ENCODE measurements at places on chromosomes 13 and 19. TPM values are rescaled to one million over a fixed set of nuclear protein-coding genes. Genes with fewer than 3 reads are reported as not detected.
A peak's percentile ranks its signal among the peaks of the same experiment; 100 is the strongest.

GRCh38 chr13:51093574-51093973 lies 17.5 kb downstream of the C13orf42 start:
- no peak for DNase-seq
- H3K4me3 ChIP-seq = no peak overlapping the region
- H3K27ac ChIP-seq = no peak overlapping the region

GRCh38 chr19:29376855-29377354 lies 148.9 kb upstream of the VSTM2B start:
- H3K27me3 ChIP-seq = peaks cover 59% of the 10 kb centered on the region
- H3K4me3 ChIP-seq = no peak overlapping the region
- no peak overlapping the region for H3K27ac ChIP-seq
- H3K36me3 ChIP-seq = no peaks in the 10 kb centered on the region
- H3K4me1 ChIP-seq = no peaks in the 10 kb centered on the region

Gene TMEM150B
- 0.73 TPM for total RNA-seq

- H3K4me1 ChIP-seq = no peaks in the 10 kb centered on the region
- H3K27me3 ChIP-seq = no peaks in the 10 kb centered on the region
- no peak for DNase-seq
Observed at GRCh38 chr13:51739027-51739764, 64.8 kb downstream of the DHRS12 start.

GRCh38 chr13:30363725-30364124 lies 56.4 kb upstream of the KATNAL1 start:
- DNase-seq = no peak
- H3K4me3 ChIP-seq = no peak overlapping the region
- no peak overlapping the region for H3K27ac ChIP-seq

Gene NFIX
- 21.9 TPM for total RNA-seq

Gene IQCN
- 1.6 TPM for total RNA-seq

DNA sequence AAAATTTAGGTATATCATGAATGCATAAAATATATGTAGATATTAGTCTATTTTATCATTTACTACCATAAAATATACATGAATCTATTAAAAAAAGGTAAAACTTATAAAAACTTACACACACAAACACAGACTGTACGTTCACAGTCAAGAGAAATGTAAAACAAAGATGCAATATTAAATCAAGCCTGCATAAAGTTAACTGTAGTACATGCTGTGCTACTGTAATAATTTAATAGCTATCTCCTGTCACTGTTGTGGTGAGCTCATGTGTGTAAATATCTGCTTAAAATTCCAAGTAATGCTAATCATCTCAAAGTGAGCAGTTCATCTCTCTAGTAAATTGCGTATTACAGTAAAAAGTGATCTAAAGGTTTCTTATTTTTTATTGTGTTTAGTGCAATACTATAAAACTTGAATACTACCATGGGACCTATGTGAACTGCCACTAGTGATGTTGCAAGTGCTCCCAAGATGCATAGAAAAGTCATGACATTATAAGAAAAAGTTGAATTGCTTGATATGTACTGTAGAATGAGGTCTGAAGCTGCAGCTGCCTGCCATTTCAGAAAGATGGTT lies 762 bp upstream of the ZNF233 start:
- H3K27me3 ChIP-seq = no peaks in the 10 kb centered on the region
- peak overlapping the region; percentile 73 for H3K27ac ChIP-seq
- peak overlapping the region; percentile 76 for H3K4me3 ChIP-seq

Gene SIGLEC8
- not detected for total RNA-seq

DNA sequence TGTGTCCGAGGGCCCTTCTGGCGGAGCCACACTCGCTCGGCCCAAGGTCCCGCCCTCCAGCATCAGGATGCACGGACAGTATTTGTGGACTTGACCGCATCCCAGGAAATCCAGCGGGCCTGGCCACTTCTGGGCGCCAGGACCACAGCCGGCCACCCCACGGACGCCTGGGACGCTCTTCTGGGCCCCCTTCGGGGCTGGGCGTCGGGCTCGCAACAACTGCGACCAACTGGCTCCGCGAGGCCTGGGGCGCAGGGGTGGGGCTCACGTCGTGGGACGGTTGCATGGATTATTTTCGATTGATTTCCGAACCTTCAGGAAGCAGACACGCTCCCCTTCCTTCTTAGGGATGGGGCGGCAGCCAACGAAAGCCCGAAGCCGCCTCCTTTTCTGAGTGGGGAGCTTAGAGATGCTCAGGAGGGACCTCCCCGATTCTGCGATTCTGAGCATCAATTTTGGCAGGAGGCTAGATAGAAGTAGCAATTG lies 521 bp upstream of the NUP58 start:
- H3K27me3 ChIP-seq = peaks cover 15% of the 10 kb centered on the region
- H3K36me3 ChIP-seq = peaks cover 17% of the 10 kb centered on the region
- H3K27ac ChIP-seq = peak overlapping the region; percentile 73
- no peaks in the 10 kb centered on the region for H3K4me1 ChIP-seq
- H3K4me3 ChIP-seq = peak overlapping the region; percentile 73
- peak; percentile 1 for DNase-seq

DNA sequence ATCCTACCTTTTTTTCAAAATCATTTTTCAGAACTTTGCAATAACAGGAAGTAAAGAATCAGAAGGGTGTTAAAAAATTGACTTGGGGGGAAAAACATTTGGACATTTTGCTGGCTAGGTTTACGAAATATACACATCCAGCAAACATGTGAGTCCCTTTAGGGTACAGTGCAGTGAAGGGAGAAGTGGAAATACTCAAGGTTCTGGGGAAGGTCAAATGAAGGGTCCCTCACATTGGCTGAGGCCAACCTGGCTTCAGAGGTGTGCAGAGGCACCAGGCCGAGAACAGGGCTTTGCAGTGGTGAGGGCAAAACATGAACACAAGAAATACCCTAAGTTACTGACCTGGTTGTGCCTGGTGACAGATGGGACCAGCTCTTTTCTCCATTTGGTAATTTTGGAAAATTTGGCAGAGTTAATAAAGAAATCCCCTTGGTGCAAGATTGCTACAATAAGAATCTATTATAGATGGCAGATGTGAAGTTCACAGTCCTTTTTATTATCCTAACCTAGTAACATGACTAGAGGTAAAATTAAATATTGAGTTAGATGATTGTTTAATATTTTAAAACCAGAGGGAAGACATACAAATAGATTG lies 1.5 kb upstream of the UPF3A start:
- peaks cover 21% of the 10 kb centered on the region for H3K36me3 ChIP-seq
- H3K27me3 ChIP-seq = no peaks in the 10 kb centered on the region
- no peak overlapping the region for H3K27ac ChIP-seq

Gene ZNF610
- not detected for total RNA-seq

DNA sequence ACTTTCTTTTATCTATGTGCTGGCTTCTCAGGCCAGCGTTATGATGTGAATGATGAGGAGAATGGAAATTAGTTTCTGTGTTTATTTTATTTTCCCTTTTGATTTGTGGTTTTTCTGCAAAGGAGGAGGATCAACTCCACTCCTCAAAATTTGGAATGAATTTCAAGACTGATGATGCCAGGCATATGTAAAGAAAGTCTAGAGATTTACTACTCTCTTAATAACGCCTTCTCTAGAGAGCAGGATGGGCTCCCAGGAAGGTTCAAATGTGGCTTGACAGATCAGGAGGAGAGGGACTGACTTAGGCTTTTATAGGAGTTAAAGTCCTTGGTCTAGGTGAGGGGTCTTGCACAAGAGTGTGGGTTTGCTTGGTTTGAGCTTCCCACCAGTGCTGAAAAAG lies 15.1 kb upstream of the POSTN start:
- no peak overlapping the region for H3K4me3 ChIP-seq
- H3K36me3 ChIP-seq = no peaks in the 10 kb centered on the region
- H3K27ac ChIP-seq = no peak overlapping the region
- H3K27me3 ChIP-seq = no peaks in the 10 kb centered on the region

DNA sequence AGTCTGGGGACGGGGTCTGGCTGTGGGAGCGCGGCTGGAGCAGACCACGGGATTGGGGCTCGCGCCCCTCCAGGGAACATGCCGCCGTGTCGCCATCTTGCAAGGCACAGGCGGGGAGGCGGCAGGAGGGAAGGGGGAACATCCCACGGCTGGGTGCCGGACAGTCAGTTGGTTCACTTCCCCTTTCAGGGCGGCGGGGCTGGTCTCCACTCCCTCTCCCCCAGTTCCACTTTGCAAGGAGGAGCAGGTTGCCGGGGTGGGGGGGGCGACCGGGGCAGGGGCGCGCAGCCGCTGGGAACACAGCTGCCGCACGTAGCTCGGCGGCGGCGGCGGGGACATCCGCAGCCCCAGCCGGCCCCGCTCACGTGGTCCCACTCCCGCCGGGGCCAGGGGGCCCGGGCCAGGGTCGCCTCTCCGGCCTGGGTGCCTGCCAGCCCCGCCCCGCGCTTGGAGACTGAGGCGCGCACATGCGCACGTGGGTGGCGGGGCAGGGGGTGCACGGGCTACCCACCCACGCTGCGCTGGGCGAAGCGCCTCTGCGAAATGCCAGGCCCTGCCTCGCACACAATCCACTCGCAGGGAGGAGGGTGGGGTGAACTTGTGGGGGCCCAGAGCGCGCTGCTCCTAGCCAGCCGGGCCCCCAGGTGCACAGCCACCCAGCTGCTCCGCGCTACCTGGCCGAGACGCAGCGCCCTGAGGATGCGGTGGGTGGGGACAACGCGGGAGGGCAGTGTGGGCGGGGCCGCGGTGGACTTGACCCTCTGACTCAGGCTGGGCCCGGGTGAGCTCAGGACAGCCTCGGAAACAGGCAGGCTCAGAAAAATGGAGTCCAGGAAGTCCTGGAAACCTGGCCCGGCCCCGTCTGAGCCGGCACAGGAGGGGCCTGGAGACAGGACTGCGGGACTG lies 6.4 kb downstream of the KLF16 start:
- peaks cover 24% of the 10 kb centered on the region for H3K36me3 ChIP-seq
- peak; percentile 88 for DNase-seq
- H3K27me3 ChIP-seq = no peaks in the 10 kb centered on the region
- H3K4me3 ChIP-seq = no peak overlapping the region

DNA sequence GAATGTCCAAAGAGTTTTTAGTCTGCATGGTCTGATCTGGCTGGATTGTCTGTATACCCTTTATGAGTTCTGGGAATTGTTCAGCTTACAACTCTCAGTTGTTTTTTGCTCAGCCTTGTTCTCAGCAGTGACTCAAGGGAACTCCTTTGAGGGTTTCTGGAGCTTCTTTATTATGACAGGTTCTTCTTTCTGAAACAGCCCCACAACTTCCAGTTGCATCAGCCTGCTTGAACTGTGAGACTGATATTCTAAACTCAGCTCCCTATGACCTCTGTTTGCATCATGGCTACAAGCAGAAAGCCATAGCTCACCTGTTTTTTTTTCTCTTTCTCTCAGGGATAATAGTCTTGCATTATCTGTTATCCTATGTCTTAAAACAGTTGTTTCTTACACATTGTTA lies 85.0 kb downstream of the TDRD3 start:
- H3K27me3 ChIP-seq = no peaks in the 10 kb centered on the region
- H3K36me3 ChIP-seq = no peaks in the 10 kb centered on the region
- no peaks in the 10 kb centered on the region for H3K4me1 ChIP-seq
- H3K4me3 ChIP-seq = no peak overlapping the region

DNA sequence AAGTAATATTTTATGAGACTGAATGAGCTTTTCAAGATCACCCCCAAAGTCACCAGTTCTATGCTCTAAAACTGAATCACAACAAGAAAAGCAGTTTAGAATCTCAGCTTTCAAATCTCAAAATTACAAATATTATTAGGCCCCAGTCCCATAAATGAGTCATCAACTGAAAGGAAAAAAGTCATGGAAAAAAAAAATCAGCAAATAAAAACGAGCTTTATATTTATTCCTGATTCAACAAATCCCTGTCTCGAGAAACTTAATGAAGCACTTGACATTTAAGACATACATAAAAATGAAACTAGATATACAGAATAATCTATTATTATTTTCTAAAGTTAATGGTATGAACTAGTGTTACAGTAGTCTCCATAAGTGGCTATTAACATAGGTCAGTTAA lies 203.0 kb downstream of the DIAPH3 start:
- H3K27me3 ChIP-seq = no peaks in the 10 kb centered on the region
- H3K36me3 ChIP-seq = no peaks in the 10 kb centered on the region
- no peaks in the 10 kb centered on the region for H3K4me1 ChIP-seq
- DNase-seq = no peak
- H3K4me3 ChIP-seq = no peak overlapping the region
- H3K27ac ChIP-seq = no peak overlapping the region

DNA sequence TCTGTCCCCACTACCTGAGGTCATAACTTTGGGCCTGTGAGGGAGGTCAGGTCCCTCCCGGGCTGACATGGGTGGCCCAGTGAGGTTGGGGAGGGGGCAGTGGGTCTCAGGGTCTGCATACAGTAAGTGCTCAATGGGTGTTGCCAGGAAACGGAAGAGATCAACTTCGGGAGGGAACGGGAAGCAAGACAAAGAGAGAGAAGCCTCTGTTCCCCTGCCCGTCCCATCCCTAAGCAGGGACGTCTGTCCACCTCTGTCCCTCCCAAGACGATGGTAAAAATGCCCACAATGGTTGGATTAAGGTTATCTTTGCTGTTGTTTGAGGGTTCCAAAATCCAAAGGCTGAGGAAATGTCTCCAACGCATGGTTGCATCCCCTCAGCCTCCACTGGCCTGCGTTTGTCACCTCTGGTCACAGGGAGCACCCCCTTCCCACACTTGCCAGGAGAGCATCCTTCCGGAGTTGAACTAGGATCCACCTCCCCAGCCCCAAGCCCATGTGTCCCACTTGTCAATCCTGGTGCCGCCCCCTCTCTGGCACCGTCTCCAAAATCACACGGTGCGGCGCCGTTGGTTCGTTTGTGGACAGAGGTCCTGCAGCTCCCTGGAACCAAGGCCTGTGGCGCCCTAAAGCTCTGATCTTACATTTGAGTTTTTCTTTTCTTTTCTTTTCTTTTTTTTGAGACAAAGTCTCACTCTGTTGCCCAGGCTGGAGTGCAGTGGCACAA lies 774 bp upstream of the HOMER3 start:
- H3K36me3 ChIP-seq = peaks cover 32% of the 10 kb centered on the region
- peaks cover 8% of the 10 kb centered on the region for H3K4me1 ChIP-seq
- no peak overlapping the region for H3K4me3 ChIP-seq
- no peaks in the 10 kb centered on the region for H3K27me3 ChIP-seq
- no peak for DNase-seq

Gene RYR1
- total RNA-seq = 1.5 TPM

DNA sequence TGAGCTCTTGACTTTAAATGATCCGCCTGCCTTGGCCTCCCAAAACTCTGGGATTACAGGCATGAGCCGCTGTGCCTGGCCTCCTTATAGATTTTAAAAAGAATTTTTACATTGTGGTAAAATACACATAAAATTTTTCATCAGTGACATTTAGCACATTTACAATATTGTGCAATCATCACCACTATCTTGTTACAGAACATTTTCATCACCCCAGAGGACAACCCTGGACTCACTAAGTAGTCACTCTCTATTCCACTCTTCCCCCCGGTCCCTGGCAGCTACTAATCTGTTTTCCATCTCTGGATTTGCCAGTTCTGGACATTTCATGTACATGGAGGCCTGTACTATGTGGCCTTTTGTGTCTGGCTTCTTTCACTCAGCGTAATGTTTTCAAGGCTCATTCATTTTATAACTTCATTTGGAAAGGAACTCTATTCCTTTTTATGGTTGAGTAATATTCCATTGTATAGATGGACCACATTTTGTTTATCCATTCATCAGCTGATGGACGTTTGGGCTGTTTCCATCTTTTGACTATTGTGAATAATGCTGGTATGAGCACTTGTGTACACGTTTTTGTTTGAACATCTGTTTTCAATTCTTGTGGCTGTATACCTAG lies 19.9 kb downstream of the MEGF8 start:
- DNase-seq = no peak
- H3K27ac ChIP-seq = no peak overlapping the region
- no peaks in the 10 kb centered on the region for H3K27me3 ChIP-seq
- no peak overlapping the region for H3K4me3 ChIP-seq
- no peaks in the 10 kb centered on the region for H3K4me1 ChIP-seq

GRCh38 chr19:43562698-43563241 lies 12.6 kb downstream of the XRCC1 start:
- H3K4me3 ChIP-seq = no peak overlapping the region
- DNase-seq = no peak
- H3K4me1 ChIP-seq = peaks cover 8% of the 10 kb centered on the region
- no peak overlapping the region for H3K27ac ChIP-seq
